Fibroblast of skin of abdomen (primary cell): ENCODE measurements at places on chromosomes 2 and 18.

DNA sequence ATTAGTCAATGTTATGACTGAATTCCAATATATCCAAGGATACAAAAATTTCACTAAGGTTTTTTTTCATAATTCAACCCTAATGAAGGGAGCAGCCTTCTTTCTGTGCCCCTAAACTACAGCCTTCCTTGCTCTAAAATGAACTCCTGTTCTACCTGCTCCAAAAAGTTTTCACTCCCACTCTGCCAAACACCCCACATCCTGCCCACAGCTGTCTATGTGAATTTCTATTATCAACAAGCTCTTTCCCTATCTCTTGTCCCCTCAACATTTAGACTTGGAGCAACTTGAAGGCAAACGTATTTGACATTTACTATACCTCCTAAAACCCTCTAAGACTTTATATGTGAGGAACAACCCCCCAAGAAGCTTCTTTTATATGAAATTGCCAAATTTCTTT lies 2.5 kb downstream of the STAT4 start:
- no peak for DNase-seq

GRCh38 chr2:143347271-143347695 lies 218.1 kb downstream of the ARHGAP15 start:
- DNase-seq = no peak

DNA sequence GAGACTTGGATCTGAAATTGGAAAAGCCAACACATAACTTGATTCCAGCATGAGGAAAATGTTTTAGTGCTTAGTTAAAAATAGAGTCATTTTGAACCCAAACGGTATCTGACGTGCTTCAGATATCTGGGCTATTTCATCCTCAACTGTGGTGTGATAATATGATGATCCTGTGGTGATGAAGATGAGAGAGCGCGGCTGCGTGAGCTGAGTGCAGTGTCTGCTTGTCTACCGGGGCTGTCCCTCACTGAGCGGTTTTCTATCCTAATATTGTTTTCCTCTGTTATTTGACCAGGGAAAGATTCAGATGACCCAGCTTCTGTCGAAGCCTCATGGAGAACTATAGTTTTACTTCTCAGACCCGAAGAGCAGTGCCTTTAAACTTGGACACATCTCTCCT lies 5.8 kb downstream of the TWIST2 start:
- peak; percentile 63 for DNase-seq

DNA sequence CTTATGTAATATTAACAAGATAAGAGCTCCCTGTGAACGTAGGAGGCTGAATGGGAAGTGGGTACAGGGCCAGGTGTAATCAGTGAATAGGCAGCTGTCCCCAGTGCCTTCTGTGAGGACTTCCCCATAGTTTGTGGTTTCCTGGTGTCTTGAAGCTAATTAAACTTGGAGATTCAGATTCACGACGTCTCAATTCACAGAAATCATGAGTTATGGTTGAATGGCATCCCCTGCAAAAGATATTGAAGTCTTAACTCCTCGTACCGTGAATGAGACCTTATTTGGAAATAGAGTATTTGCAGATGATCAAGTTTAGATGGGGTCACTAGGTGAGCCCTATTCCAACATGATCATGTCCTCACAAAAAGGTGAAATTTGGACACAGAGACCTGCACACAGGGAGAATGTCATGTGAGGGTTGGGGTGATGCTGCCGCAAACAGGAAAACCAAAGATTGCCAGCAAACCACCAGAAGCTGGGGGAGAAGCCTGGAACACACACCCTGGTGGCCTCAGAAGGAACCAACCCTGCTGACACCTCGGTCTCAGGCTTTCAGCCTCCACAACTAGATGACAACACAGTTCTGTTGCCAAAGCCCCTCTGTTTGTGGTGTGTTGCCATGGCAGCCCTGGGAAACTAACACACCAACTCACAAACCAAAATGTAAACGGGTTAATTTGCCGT lies 13.2 kb downstream of the ARL4C start:
- no peak for DNase-seq

- DNase-seq = peak; percentile 10
Measured at GRCh38 chr18:77162580-77162979, 30.0 kb upstream of the MBP start.

GRCh38 chr2:217218269-217219163 lies 358.7 kb upstream of the TNP1 start:
- DNase-seq = peak; percentile 76

- DNase-seq = peak; percentile 44
Measured at GRCh38 chr18:55968550-55968949, 380.6 kb upstream of the TCF4 start.
